Activated CD8-positive, alpha-beta T cell treated with anti-CD3 and anti-CD28 coated beads, Interleukin-2, amount 10 ng/mL, durations not matched to agents 7 days and 5 days (primary cell): ENCODE measurements at places on chromosomes 16 and 17. TPM values are rescaled to one million over a fixed set of nuclear protein-coding genes. Genes with fewer than 3 reads are reported as not detected.

The STH gene
- total RNA-seq = not detected

The CTRB1 gene
- total RNA-seq = not detected

The KRTAP2-3 gene
- not detected for total RNA-seq

The ZNF385C gene
- total RNA-seq = 0.47 TPM

The CACNG4 gene
- total RNA-seq = not detected

The CA5A gene
- not detected for total RNA-seq

The C17orf58 gene
- total RNA-seq = 5.5 TPM

The QRICH2 gene
- 3.7 TPM for total RNA-seq

The COQ7 gene
- total RNA-seq = 16.8 TPM

The TPSD1 gene
- not detected for total RNA-seq

The SNX20 gene
- 64.8 TPM for total RNA-seq

The MSLN gene
- not detected for total RNA-seq

The KRT20 gene
- not detected for total RNA-seq

The NT5C gene
- 68.8 TPM for total RNA-seq

The CHST6 gene
- not detected for total RNA-seq
